ENCODE measurements at places on chromosomes 2 and 18.

GRCh38 chr2:174673876-174674275, 76.3 kb upstream of the WIPF1 start:
- DNase-seq = no peak

DNA sequence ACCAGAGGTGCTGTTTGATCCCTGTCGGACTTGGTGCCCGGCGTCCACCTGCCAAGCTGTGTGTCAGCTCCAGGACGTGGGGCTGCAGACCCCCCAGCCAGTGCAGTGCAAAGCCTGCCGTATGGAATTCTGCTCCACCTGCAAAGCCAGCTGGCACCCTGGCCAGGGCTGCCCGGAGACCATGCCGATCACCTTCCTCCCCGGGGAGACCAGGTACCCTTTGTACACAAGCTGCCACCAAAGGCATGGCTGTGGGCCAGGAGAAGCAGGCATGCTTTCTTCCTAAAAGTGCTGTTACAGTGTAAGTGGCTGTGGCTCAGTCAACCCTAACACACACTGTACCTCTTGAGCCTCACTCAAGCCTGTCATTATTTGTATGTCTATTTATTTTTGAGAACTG, 103.3 kb downstream of the RNF144A start:
- DNase-seq = no peak

GRCh38 chr18:34709750-34710441, at the start of gene DTNA:
Gene DTNA (plus strand): TSS chr18:34710298. CDS start chr18:34755977, 45,679 bp downstream.
- DNase-seq = no peak

- no peak for DNase-seq
These were observed 19.2 kb downstream of the CTDP1 start for GRCh38 chr18:79698668-79699335.

DNA sequence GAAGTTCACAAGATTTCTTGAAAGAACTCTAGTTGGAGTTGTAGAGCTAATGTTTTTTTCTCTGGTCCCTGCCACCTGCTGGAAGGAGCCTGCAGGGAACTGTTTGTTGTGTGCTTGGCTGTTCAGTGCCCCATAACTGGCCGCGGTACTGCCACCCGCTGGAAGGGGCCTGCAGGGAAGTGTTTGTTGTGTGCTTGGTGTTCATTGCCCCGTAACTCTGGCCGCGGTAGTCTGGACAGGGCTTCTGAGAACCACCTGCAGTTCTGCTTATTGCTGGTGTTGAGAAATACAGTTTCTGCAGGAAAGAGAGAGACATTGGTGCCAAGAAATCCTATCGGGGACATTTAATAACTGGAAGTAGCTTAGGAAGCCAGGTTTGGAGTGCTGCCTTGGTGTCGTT, 58.1 kb downstream of the AGAP1 start:
- peak; percentile 34 for DNase-seq

DNA sequence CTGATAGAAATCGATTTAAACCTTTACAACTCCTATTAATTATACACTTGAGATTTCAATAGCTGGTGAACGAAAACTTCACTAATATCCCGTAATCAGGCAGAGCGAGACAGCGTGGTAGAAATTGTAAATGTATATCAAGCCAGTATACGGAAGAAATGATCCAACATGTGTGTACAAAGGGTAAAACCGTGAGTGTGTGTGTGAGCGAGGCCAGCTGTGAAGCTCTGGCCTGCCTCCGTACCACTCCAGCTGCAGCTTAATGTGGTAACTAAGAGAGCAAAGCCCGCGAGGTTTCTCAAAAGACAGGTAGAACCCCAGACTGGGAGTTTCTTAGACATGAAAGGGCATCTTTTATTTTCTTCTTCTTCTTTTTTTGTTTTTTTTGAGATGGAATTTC, 52.3 kb upstream of the ZNF516 start:
- no peak for DNase-seq

DNA sequence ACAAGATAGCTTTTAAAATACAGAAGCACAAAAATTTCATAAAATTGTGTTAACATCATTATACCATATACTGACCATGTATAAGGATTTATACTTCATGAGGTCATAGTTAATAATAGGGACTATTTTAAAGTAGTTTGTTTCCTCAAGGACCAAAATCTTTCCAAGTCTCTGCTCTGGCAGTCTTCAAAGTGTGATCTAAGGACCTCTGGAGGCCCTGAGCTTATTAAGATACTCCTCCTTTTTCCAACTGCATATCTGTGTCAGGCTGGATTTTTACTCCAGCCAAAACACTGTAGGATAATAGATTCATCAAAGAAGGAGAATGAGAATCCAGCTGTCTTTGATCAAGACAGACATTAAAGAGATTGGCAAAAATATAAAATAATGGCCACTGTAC, 1.7 kb upstream of the SCYGR2 start:
- DNase-seq = no peak

GRCh38 chr2:216015722-216016464, 2.5 kb upstream of the MREG start:
- no peak for DNase-seq

DNA sequence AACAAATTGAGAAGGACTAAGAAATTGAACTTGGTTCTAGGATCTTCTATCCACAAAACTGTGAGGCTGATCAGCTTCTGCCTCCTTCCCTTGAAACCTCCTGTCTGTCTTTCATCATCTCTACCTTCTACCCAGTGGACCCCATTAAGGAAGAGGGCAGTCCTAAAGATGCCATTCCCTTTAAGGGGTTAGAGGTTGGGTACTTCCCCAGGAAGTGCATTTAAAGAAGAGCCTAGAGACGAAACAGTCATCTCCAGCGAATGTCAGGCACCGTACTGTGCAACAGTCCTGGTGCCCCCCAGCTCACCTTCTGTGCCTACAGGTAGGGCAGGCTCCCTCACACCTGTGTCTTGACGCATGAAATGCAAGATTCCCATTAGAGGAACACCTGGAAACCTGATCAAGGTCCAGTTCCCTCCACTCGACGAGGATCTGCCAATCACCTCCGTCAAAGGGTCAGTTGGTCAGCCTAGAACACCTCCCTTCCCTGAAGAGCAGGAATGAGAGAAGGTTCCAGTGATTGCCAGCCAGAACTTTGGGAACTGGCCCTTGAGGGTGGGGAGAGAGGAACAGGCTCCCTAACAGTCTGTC, 20.9 kb downstream of the LOXHD1 start:
- DNase-seq = no peak

GRCh38 chr2:20401489-20401835, 45.4 kb upstream of the RHOB start:
- DNase-seq = no peak

DNA sequence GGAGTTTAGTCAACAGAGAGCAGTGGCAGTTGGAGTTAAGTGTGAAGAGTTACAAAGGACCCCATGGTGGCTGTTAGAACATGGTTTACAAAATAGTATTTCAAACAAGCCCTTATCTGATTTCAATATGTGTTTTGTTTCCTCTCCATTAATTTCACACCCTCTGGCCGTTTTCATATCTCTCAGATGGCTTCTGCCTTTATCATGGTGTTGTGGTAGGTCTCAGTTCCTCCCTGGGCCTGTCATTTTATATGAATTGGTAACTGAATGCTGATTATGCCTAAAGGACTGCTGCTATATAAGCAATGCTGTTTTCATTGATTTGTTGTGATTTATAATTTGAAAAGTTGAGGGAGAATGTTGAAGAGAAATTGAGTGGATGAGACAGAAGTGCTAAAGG, 686.7 kb downstream of the NYAP2 start:
- no peak for DNase-seq

DNA sequence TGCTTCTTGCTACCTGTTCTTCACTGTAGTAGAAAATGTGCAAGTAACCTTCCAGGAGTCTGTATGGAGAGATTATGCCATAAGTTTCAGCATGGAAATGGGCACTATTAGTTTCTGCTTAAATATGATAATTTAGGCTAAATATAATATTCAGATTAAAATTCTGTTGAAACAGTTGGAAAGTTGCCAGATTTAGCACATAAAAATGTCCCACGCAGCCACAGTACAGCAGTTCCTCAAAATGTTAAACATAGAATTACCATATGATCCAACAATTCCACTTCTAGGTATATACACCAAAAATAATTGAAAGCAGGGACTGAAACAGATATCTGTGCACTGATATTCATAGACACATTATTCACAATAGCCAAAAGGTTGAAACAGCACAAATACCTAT, 121.2 kb downstream of the NRP2 start:
- DNase-seq = no peak

- no peak for DNase-seq
These were observed 253.8 kb downstream of the FBXO15 start for GRCh38 chr18:73893880-73894279.

GRCh38 chr18:37242826-37243560, 322.6 kb downstream of the CELF4 start:
- DNase-seq = no peak

- DNase-seq = no peak
These were observed 53.9 kb downstream of the DYNC1I2 start for GRCh38 chr2:171741189-171741588.

DNA sequence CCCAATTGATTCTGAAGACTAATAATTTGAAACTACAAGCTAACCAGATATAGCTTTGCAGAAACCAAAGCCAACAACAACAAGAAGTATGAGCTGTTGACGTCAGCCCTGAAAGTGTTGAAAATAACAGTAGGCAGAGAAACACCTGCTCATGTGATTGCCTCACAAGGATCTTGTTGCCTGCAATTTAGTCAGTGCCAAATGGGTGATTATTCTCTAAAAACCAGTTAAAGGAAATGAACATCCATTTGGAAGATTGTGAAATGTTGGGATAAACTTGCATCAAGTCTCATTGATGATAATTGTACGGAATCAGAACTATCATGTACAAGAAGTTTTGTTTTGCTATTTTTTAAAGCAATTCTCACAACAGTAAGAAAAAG, 2.8 kb downstream of the CYTIP start:
- no peak for DNase-seq

- no peak for DNase-seq
These were observed 22.6 kb upstream of the ITGA6 start for GRCh38 chr2:172404824-172405223.

DNA sequence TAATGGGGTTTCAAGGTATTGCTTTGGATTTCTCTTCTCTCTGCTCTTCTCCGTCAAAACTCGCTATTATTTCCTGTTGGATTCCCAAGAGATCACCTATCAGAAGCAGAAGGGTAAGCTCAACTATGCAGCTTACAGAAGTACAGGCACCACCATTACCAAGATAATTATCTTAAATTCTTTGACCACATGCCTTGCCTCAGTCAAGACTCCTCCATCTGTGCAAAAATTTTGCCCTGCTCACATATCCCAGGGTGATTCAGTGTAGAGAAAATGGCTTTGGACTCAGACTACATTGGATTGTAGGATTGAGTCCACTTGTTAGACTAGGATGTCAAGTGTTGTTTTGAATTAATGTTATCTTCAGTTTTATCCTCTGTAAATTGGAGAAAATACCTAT, 698.7 kb downstream of the TDRD15 start:
- no peak for DNase-seq

GRCh38 chr2:68839260-68839833, 31.9 kb downstream of the BMP10 start:
- no peak for DNase-seq

DNA sequence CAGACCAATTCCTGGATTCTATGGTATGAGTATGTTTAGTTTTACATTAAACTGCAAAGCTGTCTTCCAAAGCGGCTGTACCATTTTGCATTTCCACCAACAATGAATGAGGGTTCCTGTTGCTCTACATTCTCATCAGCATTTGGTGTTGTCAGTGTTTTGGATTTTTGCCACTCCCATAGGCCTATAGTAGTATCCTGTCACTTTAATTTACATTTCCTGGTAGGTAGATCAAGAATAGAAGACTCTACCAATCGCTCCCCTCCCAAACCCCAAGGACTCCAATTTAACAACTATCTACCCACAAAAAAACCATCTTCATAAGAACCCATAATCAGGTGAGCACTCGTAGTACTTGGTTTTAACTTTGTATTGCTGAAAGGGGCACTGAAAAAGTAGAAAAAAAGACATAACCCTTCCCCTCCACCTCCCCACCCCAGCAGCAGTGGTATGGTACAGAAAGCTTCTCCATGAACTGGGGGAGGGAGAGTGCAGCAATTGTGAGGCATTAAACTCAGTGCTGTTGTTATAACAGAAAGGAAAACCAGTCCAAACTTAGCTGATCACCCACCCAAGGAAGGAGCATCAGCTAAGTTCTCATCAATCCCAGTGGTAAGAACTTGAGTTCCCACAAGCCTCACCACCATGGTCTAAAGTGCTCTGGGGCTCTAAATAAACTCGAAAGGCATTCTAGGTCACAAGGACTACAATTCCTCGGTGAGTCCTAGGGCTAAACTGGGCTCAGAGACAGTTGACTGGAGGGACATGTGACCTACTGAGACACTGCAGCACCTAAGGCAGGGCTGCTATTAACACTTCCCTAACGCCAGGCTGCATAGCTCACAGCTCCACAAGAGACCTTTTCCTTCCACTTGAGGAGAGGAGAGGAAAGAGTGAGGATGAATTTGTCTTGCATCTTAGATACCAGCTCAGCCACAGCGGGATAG, 35.5 kb upstream of the CYTIP start:
- no peak for DNase-seq

DNA sequence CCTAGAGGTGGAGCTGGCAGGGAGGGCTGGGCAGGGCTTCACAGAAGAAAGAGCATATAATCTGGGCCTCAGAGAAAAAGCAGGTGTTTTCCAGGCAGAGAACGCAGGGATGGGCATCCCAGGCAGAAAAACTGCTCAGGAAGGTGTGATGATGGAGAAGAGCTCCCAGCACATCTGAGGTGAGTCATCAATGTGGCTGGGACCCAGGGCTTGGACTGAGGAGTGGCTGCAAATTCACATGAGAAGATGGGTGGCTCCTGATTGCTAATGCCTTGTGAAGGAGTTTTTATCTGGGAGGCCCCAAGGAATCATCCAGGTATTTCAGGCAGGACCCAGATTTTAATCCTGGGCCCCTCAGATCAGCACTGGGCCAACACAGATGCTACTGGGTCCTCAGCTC, 10.2 kb downstream of the IL1F10 start:
- no peak for DNase-seq

- no peak for DNase-seq
These were observed 428 bp upstream of the MAP3K20 start for GRCh38 chr2:173075056-173075780.

GRCh38 chr2:159128191-159128590, 158.3 kb downstream of the WDSUB1 start:
- no peak for DNase-seq

DNA sequence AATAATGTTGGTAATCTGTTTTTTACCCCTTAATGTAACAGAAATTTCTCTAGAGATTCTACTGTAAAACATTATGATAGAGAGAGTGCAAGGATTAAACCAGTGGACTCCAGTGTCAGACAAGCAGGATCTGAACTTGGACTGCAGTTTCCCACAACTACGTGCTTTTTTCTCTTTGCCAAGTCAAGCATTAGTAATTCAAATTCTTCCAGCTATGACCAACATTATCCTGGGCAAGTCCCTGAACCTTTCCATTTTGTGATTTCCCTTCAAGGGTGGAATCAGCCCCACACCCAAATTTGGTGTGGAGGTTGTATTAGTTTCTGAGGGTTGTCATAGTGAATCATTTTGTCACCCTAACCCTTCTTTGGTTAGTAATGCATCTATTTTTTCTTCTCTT, 482.0 kb downstream of the ZNF516 start:
- DNase-seq = no peak

DNA sequence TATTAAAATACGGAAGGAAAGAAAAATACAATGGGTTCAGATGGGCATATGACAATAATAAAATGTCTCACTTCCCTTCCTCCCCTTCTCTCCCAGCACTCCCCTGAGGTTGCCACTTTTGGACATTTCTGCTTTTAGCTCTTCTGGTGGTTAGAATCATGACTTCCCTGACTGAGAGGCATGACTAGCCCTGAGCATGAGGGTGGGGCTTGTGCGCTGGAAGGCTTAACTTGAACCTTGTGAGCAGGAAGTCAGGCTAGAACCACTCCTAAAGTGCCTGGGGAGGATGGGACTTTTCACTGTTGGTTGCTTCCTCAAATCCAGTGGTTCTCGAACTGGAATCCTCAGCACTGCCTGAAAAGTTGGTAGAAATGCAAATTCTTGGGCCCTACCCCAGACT, 19.7 kb upstream of the ARHGAP25 start:
- peak; percentile 48 for DNase-seq

All from CMK (cell line).